Dermis blood vessel endothelial cell (primary cell): ENCODE measurements at places on chromosomes 11 and 22.

GRCh38 chr11:59224351-59224928, 11.7 kb upstream of the MPEG1 start:
- peak; percentile 31 for DNase-seq

DNA sequence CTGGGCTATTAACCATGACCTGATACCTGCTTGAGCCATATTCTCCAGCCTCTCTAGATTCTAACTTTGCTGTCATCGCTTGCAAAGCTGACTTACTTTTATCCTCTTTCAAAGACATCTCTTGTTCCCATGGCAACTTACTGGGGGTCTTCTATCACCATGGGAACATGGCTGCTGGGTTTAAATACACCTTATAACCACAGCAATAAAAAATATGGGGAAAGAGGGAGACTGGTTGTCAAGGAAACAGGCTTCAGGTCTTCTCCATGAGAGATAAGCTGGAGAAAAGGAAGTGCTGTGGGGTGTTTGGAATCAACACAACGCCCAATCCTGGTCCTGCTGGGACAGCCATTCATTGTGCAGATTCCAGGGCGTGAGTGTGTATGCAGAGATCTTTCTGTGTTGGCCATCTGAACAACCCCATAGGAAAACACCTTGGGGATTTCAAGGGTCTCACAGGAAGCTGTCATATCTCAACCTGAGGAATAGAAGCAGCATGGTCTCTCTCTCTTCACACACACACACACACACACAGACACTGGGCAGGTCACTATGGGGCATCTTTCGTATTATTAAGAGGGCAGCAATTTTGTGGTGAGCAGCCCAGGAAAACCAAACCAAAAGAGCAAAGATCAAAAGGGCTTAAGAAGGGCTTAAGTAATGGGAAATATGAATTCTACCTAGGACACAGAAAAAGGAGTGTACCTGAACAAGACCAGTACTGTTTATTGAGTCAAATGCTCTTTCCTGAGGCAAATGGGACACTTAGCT, 344.7 kb upstream of the NCAM1 start:
- DNase-seq: no peak

GRCh38 chr22:44805711-44806110, 53.3 kb downstream of the ARHGAP8 start:
- DNase-seq: no peak

DNA sequence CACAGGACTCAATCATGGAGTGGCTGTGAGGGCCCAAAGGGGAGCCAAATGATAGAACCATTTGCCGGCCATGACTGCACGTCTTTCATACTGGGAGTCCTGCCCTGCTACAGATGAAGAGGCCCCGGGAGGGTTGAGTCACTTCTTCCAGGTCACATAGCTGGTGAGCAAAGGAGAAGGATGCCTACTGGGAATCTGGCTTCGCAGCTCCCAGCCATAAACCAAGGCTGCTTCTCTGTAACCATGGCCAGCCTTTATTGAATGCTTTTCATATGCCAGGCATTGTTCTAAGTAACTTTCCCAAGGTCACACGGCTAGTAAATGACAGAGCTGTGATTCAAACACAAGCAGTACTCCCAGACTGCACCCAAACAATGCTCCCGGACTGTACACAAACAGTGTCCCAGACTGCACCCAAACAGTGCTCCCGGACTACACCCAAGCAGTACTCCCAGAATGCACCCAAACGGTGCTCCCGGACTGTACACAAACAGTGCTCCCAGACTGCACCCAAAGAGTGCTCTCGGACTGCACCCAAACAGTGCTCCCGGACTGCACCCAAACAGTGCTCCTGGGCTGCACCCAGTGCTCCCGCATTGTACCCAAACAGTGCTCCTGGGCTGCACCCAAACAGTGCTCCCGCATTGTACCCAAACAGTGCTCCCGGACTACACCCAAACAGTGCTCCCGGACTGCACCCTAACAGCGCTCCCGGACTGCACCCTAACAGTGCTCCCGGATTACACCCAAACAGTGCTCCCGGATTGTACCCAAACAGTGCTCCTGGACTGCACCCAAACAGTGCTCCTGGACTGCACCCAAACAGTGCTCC, 89.8 kb downstream of the FBXO7 start:
- DNase-seq: no peak

DNA sequence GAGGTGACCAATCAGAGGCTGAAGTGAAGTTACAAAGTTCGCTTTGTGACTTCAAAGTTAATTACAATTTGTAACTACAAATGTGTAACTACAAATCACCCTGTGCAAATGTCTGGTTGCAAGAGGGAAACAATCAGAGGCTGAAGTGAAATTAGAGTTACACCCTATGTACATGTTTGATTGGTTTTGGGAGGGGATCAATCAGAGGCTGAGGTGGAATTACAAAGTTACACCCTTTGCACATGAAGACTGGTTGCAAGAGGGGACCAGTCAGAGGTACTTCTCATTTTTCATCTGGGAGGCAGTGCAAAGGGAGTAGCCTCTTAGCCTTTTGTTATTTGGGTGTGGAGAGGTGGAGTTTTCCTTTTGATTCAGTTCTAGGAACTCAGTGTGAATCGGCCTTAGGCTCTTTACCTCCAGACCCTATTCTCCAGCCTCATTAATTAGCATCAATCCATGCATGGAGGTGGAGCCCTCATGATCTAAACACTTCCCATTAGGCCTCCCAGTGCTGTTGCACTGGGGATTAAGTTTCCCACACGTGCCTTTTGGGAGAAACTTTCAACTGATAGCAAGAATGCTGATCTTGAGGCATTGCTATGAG, 291.3 kb upstream of the MTNR1B start:
- no peak for DNase-seq

- no peak for DNase-seq
Observed at GRCh38 chr22:47801541-47802245, 1039.2 kb downstream of the TBC1D22A start.

DNA sequence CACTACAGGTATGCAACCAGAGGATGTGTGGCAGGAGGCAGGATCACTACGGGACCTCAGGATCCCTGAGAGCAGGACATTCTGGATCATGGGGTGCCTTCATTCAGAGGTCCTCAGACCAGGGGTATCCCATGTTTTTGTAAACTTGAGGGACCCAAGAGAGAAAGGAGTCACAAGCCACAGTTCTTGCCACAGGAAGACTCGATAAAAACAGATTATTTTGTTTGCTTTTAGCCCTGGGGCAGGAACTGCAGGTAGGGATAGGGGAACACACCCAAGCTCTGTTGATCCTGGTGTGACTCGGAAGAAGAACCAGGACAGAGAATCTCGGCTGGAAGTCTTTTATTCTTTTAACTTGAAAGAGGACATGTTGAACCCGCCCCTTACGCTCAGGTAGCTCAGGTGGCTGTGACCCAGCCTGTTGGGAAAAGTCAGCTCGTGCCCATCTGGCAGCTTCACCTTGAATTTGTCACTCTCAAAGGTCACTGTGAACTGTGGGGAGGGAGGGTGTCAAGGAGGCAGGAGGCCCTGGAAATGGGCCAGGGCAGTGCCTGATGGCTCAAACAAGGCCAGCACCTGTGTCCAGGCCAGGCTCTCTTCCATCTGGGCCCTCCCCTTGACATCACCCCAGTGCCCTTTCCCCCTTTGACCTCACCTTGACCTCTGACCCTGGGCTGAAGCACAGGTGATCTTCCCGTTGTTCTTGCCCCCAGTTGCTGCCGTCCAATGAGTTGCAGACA, 9.8 kb downstream of the LGALS2 start:
- DNase-seq: no peak

- DNase-seq: peak; percentile 75
Observed at GRCh38 chr11:61429346-61429690, 457 bp downstream of the CPSF7 start.

DNA sequence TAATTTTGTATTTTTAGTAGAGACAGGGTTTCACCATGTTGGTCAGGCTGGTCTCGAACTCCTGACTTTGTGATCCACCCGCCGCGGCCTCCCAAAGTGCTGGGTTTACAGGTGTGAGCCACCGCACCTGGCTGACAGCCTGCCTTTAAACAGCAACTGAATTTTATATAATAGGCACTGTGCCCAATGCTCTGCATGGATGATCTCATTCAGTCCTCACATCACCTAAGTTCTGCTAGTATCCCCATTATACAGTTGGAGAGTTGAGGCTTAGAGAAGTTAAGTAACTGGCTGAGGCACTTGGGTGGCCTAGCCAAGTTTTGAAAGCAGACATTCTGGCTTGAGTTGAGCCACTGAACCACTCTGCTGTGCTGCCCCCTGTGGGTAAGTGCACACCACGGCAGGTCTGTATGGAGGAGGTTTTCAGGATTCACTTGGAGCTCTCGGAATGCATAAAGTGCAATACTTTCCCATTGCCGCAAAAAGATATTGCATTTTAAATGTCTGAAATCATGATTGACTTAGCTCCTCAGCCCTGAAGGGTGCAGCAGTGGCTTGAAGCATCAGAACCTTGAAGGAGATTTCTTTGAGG, 112.4 kb downstream of the LDLRAD3 start:
- DNase-seq: peak; percentile 74

GRCh38 chr11:71574418-71574817, 8.3 kb downstream of the KRTAP5-11 start:
- no peak for DNase-seq

- DNase-seq: no peak
Observed at GRCh38 chr11:123558536-123559315, 95.7 kb downstream of the SCN3B start.

DNA sequence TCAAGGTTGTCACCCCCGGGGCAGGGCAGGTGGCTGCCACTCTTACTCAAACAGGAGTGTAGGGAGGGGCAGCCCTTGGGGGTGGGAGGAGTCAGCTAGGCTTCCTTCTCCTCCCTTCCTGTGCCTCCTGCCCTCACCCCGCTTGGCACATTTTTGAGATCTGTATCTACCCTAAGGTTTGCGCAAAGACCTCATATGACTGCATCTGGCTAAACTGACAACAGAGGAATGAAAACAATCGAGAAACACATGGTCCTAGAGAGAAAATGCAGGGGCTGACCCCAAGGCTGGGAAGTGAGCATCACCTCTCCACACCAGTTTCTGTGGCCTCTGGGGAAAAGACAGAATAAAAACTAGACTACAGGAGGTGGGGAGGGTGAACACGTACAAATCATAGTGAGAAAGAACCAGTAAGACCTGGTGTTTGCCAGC, 28.1 kb downstream of the IGSF9B start:
- no peak for DNase-seq
